ENCODE measurements at places on chromosomes 5 and 9.

- no peak for DNase-seq
These were observed 226.4 kb upstream of the ISL1 start for GRCh38 chr5:51156838-51157237.

DNA sequence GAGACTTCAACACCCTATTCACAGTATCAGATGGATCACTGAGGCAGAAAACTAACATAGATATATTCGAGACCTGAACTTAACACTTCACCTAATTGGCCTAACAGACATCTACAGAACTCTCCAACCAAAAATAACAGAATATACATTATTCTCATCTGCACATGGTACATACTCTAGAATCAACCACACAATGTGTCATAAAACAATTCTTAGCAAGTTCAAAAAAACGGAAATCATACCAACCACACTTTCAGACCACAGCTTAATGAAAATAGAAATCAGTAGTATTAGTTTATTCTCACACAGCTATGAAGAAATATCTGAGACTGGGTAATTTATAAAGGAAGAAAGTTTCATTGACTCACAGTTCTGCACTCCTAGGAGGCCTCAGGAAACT lies 387.9 kb downstream of the DEPDC1B start:
- DNase-seq = no peak

DNA sequence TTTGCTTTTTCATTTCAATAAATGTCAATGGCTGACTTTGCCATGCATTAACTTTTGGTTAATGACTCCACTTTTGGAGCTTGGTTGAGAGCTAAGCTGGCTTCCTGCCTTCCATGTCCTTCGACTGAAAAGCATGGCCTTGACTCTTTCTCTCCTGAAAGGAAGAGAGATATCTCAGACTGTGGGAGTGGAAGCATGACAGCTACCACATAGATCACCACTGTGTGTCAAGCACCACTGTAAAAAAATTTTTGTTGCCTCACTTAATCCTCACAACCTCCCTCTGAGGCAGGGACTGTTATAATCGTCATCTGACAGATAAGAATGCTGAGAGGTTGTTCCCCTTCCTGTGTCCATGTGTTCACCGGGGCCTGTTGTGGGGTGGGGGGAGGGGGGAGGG lies 184.8 kb downstream of the RORB start:
- no peak for DNase-seq

GRCh38 chr9:126417043-126417442 lies 90.4 kb downstream of the MVB12B start:
- no peak for DNase-seq

DNA sequence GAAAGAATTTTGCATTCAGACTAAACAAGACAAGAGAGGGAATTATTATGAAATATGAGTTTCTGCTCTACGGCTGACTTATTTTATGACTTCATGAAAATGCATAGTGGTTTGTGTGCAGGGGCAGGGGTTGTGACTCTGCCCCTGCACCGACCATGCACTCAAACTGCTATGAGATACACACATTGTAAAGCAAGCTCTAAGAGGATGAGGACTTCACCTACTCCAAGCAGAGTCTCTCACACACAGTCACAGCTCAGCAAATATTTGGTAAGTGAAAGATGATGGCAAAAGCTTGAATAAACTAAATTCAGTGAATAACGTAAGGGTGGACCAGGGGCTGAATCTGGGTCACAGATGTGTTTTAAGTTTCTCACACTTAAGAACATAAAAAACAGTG lies 542.9 kb downstream of the PRELID2 start:
- DNase-seq = no peak

DNA sequence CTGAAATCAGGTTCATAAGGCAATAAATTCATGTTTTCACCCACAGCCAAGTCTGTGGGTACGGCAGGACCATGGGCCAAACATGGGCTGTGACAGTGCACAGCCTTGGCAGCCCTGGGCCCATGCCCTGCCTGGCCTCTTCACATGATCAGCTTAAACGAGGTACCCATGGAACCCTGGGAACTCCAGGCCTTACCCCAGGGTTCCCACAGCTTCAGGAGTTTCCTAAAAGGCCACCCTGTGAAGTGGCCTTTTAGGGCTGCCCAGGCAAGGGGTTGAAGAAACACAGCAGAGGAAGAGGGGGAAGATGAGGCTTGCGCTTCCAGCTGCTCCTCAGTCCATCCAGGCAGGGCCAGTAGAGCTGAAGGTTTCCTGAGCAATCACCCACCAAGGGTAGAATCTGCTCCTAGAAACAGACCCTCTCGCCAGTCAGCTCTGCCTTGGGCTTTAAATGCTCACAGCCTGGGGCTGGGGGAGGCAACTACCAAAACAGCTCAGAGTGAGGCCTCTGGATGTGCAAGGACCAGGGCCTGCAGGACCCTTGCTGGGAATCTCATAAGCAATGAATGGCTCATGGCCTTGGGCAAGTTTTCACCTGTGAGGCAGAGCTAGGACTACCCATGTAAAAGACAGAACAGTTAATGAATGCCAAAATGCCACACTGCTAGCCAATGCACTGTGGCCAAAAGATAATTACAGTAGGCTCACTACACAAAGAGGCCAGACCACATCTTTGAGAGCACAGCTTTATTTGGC lies 79.3 kb upstream of the LRRTM2 start:
- no peak for DNase-seq
